ENCODE measurements at places on chromosomes 3 and 15. TPM values are rescaled to one million over a fixed set of nuclear protein-coding genes. Genes with fewer than 3 reads are reported as not detected.
A peak's percentile ranks its signal among the peaks of the same experiment; 100 is the strongest.

NR1I2 gene
- total RNA-seq: 1.6 TPM

CILP gene
- total RNA-seq: not detected

HHLA2 gene
- not detected for total RNA-seq

SLC7A14 gene
- 2.0 TPM for total RNA-seq

GRCh38 chr15:52678468-52679231 lies 538 bp downstream of the ATOSA start:
- DNase-seq: peak; percentile 75

HGD gene
- 0.18 TPM for total RNA-seq

- DNase-seq: no peak
These were observed 4.6 kb downstream of the ANXA2 start for GRCh38 chr15:60392986-60393790.

AMOTL2 gene
- 46.0 TPM for total RNA-seq

Measured in H7 (cell line).